Neuronal stem cell (in vitro differentiated cells): ENCODE measurements at places on chromosomes 12 and 14.

DNA sequence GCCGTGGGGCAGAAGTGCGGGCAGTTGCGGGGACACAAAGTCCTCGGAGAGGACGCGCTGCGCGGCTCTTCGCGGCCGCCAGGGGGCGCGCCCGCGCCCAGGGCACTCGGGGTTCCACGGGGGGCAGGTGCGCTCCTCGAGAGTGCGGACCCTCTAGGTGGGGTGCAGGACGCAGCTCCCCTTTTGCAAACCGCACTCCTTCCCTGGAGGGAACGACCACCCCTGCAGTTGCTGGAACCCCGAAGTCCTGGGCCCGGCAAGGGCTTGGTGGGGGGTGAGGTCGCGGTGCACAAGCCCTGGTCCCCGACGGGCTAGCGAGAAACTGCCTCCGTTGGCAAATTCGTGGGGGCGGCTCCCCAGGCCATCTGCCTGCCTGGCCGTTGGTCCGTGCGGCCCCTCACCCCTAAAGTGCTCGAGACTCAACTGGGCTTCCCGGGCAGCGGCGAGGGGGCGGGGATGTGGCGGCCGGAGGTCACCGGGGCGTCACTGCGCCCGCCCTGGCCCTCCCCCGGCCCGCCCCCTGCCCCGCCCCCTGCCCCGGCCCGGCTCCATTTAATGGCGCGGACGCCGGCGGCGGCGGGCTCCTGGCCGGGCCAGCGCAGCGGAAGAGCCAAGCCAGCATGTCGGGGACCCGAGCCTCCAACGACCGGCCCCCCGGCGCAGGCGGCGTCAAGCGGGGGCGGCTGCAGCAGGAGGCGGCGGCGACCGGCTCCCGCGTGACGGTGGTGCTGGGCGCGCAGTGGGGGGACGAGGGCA lies at the start of gene ADSS1:
Gene ADSS1 (plus strand): TSS at position 579 of the 756 bp plus-strand sequence. CDS start 42 bp downstream, at position 621.
- peak; percentile 65 for DNase-seq

- no peak for DNase-seq
These were observed 291.8 kb upstream of the G2E3 start for GRCh38 chr14:30267141-30267540.

GRCh38 chr12:44369998-44370397 lies 506.1 kb downstream of the NELL2 start:
- no peak for DNase-seq

- no peak for DNase-seq
These were observed 89.7 kb upstream of the DHRS4 start for GRCh38 chr14:23863836-23864235.

DNA sequence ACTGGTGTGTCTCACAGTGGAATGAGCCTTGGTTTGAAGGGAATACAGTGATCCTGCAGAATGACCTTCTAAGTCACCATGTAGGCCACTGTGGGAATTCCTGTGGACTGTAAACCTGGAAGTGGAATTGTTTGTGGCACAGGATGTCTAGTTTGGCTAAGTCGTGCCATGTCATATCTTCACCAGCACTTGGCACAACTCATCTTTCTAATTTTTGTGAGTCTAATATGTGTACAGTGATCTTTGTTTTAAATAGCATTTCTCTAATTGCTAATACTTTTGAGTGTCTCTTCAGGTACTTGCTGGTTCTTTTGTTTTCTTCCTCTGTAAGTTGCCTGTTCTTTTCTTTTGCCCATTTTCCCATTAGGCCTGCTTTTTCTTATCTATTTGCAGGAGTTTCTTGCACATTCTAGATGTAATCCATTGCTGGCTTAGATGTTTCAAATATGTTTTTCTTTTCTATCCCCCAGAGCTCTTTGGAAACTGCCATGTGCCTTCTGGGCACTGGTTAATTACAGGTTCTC lies 112.7 kb downstream of the VRK1 start:
- no peak for DNase-seq

DNA sequence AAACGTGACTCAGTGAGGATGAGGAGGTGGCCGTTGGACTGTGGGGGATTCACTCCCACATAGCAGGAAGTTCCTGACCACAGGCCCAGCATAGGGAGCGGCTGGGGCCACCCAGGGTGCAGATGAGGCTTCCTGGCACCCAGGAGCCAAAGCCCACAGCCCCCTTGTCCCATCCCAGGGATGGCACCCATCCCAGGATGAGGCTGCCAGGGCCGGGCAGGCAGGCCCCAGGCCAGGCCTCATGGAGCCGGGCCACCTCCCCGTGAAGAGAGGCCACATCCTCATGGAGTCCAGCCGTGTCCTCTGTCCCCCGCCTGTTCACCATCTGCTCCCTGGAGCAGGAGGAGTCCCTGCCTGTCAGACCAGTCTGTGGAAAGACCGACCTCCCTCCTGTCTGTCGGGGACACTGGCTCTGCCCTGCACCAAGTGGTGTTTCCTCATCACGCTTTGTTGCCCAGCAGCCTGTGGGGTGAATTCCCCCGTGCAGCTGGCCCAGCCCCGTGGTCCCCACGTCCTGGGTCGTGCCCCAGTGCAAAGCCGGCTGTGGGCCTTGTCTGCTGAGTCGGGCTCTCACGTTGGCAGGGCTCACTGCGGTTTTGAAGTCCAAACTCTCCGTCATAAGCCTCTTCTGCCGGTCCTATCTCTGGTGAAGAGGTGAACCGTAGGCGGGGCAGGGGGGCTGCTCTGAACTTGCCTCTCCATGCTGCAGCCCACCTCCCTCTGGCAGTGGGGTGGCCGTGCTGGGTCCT lies 24.5 kb downstream of the MMP17 start:
- no peak for DNase-seq
